ENCODE measurements at places on chromosomes 6 and 20.

- DNase-seq = no peak
Observed at GRCh38 chr20:24978513-24978912, 14.0 kb downstream of the APMAP start.

- no peak for DNase-seq
Observed at GRCh38 chr6:168908887-168909286, 344.8 kb downstream of the THBS2 start.

GRCh38 chr6:161261325-161261724, 12.5 kb downstream of the AGPAT4 start:
- no peak for DNase-seq

GRCh38 chr20:61758564-61759200, 307.0 kb downstream of the TAF4 start:
- DNase-seq = no peak

DNA sequence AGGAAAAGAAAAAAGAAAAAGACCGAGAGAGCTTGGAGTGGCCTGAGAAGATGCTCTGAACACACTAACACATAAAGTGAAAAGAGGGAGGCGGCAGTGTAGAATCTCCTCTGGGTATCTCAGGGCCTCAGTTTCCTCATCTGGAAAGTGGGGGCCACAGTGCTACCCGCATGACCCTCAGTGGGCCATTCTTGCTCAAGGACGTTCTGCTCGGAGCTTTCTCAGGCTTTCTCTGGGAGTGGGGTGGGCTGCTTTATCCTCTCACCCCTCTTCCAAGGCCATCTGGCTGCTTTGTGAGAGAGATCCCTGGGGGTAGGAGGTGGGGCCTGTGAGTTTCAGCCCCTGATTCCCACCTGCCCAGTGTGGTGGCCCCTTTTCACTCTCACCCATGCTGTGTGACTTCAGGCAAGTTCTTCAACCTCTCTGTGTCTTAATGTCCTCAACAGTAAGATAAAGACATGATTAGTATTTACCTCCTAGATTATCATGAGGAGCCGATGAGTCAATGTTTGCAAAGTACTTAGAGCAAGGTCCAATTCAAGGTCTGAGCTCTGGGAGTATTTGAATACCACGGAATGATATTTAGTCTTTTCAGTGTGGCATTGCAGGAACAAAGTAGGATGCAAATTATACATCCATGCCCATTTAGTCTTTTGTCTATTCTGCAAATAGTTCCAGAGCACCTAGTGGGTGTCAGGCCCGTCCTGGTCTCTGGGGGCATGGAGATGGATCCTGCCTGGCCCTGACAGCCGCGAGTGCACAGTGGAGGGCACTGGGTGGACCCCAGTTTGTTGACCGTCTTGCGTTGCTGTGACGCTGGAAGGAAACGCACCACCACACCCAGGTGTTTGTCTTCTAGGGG, 34.3 kb downstream of the SRC start:
- DNase-seq = no peak

DNA sequence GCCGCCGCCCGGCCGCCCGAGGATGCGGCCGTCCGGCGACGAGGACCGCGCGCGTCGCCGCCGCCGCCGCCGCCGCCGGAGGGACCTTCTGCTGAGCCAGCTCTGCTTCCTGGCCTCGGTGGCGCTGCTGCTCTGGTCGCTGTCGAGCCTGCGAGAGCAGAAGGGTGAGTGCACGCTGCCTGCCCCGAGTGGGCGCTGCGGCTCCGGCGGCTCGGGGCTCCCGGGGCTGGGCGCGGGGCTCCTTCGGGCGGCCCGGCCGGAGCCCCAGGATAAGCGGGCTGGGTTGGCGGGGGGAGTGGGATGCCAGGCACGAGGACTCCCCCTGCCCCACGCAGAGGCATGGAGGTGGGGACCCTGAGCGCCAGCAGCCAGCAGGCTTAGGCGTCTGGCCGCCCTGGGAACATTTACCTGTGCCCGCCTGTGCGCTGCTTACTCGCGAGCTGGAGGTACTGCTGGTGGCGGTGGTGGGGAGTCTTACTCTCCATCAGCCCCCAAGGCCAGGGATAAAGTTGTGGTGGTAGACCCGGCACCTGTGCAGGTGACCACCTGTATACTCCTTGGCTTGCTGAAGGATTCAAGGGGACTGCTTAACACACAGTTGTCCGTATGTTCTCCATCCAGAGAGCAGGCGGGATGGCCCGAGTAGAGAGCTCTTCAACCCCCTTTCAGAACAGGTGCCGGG, 520 bp downstream of the SLC24A3 start:
- DNase-seq = peak; percentile 69

DNA sequence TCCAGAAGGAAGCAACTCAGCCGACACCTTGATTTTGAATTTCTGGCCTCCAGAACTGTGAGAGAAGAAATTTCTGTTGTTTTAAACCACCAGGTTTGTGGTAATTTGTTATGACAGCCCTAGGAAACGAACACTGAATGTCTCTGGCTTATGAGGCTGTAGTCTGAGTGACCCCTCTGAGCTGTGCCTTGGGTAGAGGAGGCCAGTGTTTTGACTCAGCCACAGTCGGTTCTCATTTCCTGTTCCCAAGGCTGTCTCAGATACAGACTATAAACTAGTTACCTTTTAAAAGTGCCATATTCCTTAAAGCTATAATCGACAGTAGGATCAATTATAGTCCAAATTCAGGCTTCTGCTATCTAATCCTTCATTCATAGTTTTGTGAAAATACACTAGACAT, 391.2 kb upstream of the MAP3K7 start:
- no peak for DNase-seq

GRCh38 chr6:36563928-36564284, 16.6 kb upstream of the STK38 start:
- DNase-seq = no peak

- no peak for DNase-seq
Observed at GRCh38 chr20:14634665-14635064, 297.3 kb upstream of the FLRT3 start.

GRCh38 chr6:139296927-139297326, 5.1 kb upstream of the TXLNB start:
- no peak for DNase-seq

- no peak for DNase-seq
Observed at GRCh38 chr20:53274365-53274764, 302.2 kb downstream of the TSHZ2 start.

DNA sequence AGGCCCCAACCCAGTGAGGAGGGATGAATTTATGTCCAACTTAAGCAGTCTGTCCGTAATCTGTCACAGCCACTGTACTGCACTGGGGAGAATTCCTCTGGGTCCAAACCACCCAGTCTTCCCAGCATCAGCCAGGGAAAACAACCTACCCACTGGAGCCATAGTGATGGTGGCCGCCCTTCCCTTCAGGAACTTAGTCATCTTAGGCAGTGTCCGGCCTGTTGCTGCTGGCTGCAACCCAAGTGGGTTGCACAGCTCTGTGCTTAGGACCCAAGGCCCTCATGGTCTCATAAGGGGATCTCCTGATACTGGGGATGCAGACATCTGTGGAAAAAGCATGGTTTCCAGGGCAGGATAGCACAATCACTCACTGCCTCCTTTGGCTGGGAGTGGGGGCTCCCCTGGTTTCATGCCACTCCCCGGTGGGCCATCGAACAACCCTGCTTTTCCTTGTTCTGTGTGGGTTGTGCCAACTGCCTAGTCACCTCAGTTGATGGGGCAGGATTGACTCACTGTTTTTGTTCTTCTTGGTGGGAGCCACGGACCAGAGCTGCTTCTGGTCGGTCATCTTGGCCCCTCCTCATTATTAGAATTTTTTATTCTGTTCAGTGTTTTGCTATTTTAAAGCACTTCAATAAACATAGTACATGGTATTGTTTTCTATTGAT, 591.9 kb downstream of the DOK5 start:
- no peak for DNase-seq

- no peak for DNase-seq
Observed at GRCh38 chr6:110075406-110075805, 97.3 kb downstream of the GPR6 start.

GRCh38 chr6:12369355-12369754, 79.2 kb downstream of the EDN1 start:
- no peak for DNase-seq

DNA sequence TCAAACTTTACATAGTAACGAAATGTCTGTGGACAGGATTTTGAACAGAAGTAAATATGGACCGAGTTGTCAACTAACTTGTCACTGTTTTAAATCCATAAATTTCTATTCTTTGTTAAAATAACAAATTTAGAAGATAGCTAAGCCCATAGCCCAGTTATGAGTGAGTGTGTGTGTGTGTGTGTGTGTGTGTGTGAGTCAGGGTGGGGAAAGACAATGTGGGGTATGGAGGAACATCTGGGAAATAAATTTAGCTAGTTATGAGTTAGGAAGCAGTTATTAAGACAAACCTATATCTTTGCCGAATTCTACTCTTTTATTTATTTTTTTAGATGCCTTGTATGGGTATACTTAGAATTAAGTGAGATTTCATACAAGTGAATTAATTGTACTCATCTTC, 9.0 kb downstream of the TPBG start:
- no peak for DNase-seq

DNA sequence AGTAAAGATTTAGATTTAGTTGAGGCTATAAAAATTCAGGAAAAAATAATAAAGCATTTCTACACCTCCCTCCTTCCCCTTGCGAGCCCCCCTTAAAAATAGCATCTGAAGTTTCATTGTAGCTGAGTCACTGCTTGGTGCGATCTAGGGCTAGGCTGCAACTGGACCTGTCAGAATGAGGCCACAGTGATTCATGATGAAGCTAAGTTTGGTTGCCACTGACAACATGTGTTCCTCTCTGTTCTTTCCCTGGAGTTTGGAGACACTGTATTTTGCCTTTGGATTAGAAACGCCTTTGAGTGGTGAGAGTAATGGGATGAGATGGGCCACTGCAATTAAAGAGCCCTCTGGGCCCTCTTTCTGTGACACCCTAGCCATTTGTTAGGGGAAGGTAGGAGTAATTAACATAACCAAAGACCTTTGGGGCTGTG, 334.1 kb downstream of the NRN1 start:
- no peak for DNase-seq

DNA sequence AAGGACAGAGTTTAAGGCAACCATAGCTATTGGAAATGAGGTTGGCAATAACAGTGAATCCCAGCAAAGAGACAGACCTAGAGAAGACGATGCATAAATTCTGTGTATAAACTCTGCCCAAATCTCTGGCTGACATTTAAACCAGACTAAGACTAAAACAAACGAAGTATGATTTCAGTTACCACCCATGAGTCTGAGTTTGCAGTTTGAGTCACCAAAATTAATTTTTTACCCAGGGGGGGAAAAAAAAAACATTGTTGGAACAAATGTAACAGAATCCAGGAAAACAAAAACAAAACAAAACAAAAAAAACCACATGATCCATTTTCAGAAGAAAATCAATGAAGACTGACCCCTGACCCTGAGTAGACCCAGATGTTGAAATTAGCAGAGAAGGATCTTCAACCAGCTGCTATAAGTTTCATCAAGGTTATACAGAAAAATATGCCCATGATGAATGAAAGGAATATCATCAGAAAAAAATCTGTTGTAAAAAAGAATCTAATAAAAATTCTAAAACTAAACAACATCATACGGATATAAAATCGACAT, 190.8 kb downstream of the GMDS start:
- no peak for DNase-seq

DNA sequence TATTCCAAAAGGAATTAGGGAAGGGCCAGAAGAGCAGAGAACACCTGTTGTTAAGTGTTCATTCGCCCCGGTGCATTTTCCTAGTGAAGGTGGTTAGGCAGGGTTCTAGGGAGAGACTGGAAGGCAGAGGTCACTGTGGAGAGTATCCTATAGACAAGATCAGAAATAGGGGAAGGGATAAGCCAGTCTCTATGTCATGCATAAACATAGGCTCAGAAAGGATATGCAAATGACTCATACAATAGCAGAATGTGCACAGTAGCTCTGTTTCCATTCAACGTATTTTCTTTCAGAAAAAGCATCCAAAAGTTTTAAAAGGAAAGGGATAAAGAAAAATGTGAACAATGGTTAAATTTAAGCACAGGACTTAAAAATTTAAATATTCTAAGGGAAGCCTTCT, 47.4 kb downstream of the BMP6 start:
- no peak for DNase-seq

GRCh38 chr6:44494011-44494501, 106.5 kb downstream of the CDC5L start:
- no peak for DNase-seq

DNA sequence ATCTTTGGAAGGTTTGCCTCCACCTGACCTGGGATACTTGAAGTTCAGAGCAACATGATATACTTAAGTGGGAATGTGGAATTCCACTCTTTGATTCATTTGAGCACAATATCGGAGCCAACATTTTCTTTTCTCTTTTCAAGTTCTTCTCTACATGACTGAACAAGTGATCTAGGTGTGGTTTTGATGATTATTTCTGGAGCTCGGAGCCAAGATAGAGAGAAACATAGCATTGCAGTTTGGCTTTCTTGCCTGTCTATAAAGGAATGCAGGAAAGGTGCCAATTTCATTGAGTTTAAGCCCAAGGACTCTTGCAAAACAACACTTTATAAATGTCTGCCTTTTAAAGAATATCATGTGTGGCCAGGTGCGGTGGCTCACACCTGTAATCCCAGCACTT, 124.2 kb upstream of the FAM83B start:
- no peak for DNase-seq

DNA sequence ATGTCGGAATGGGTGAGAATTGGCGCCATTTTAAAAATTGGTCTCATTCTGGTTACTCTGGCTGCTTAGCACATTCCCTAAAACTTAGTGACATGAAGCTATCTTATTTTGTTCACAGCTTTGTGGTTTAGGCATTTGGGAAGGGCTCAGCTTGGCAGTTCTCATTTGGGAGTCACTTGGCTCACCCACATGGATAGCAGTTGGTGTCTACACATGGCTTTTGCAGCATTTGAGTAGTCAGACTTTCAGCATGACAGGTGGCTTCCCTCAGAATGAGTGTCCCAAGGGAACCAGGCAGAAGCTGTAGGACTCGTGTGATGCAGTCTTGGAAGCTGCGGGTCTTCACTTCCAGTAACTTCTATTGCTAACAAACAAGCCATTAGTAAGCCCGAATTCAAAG, 64.6 kb downstream of the UST start:
- no peak for DNase-seq

DNA sequence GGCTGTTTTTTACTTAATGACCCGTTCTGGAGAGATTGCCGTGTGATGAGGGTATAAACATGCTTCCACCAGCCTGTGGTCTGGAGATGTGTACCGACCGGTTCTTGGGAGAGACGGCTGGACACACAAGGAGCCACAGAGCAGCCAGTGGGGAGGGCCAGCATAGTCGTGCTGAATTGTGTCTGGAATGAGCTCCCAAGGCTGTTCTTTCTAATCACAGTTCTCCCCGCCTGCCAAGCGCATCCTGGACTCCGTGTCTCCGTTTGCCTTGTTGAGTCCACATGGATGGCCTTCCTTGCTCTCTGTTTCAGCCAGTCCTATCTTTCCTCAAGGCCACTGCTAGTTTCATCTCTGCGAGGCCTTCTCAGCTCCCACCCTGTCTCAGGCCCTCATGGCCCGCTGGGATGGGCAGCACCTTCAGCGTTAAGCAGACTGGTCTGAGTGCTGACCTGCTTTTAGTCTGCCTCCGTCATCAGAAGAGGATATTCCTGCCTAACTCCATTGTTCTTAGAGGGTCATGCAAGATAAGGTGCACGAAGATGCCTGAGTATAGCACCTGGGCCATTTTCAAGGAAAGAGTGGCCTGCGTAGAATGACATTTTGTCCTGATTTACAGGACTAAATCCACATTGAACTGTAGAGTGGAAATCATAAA, 20.6 kb downstream of the MANBAL start:
- no peak for DNase-seq

All from progenitor cell of endocrine pancreas (in vitro differentiated cells).